ENCODE measurements at places on chromosomes 5 and 9. TPM values are rescaled to one million over a fixed set of nuclear protein-coding genes. Genes with fewer than 3 reads are reported as not detected.

- no peak overlapping the region for H3K27ac ChIP-seq
- H3K4me3 ChIP-seq, result no peak overlapping the region
- peaks cover 5% of the 10 kb centered on the region for H3K4me1 ChIP-seq
- no peaks in the 10 kb centered on the region for H3K36me3 ChIP-seq
- H3K27me3 ChIP-seq, result no peaks in the 10 kb centered on the region
Measured at GRCh38 chr5:33848554-33848953, 43.2 kb downstream of the ADAMTS12 start.

DNA sequence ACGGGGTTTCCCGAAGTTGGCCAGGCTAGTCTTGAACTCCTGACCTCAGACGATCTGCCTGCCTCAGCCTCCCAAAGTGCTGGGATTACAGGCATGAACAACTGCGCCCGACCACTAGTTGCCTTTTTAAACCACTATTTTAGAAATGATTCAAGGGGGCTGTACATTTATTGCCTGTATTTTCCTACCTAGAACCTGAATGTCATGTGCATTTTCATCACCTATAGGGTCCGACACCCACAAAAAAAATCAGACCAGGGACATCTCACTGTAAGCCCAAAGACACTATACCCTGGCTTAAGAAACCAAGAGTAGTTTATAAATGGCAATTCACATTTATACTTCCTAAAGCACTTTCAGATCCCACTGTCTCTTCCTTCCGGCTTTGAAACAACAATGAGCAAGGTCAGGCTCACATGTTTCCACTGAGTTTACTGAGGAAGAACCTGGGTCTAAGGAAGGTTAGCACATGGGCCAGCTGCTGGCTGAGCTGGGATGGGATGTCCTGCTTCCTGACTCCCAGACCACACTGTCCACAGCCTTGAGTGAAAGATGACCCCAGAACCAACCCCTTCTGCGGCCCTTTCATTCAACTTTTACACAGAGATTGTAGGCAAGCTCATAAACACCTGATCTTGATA is 87.3 kb downstream of the SERINC5 start:
- no peaks in the 10 kb centered on the region for H3K27me3 ChIP-seq
- H3K4me3 ChIP-seq, result no peak overlapping the region
- H3K27ac ChIP-seq, result no peak overlapping the region
- DNase-seq, result no peak
- H3K4me1 ChIP-seq, result no peaks in the 10 kb centered on the region
- peaks cover 71% of the 10 kb centered on the region for H3K36me3 ChIP-seq

DNA sequence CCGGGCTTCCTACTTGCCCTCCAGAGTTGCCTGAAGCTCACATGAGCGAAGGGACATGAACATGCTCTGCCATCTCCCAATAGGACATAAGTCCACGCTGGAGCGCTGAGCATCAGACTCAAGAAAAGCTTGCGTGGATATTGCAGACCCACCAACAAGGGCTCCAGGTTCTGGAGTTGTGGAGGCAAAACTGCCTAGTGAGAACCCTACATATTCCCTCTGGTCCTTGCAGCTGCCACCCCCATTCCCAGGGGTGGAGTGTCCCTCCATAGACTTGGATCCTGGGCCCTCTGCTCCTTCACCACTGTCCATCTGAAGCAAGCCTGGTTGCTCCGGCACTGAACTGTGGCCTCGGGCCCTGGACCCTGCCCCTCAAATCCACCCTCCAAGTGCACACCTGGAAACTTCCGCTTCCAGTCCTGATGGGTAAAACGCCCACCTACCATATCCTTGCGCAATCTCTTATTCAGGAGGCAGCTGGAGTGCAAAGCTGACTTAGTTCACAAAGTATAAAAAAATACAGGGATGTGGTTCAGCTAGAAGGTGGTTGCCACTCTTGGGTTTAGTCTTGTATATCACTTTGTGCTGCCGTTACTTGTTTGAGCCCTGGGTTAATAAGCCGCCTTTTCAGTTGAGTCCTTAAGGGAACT is 28.0 kb downstream of the HRH2 start:
- DNase-seq, result no peak
- peaks cover 5% of the 10 kb centered on the region for H3K4me1 ChIP-seq
- no peaks in the 10 kb centered on the region for H3K36me3 ChIP-seq
- H3K27me3 ChIP-seq, result no peaks in the 10 kb centered on the region
- no peak overlapping the region for H3K27ac ChIP-seq

DNA sequence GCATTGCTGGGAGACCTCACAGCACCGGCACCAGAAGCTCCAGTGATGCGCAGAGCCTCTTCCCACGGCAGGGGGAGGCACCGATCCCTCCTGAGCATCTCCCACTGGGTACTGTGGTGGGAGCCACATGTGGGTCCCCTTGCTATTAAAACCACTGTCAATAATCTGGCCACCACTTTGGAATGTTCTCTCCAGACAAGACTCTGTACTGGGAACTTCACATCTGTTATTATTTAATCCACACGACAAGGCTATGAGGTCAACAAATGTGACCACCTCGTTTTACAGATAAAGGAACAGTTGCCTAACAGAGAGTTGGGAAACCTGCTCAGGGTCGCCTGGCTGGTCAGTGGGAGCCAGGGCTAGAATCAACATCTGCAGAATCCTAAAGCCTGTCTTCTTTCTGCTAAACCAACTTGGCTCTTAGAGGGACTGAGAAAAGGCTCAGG is 72.7 kb downstream of the EPB41L4B start:
- H3K36me3 ChIP-seq, result no peaks in the 10 kb centered on the region
- peak; percentile 34 for DNase-seq
- no peaks in the 10 kb centered on the region for H3K27me3 ChIP-seq
- no peak overlapping the region for H3K4me3 ChIP-seq
- H3K27ac ChIP-seq, result no peak overlapping the region

The LRRC19 gene
- not detected for total RNA-seq

The IRX2 gene
- 47.5 TPM for total RNA-seq
